ENCODE measurements at places on chromosomes 4 and X.

DNA sequence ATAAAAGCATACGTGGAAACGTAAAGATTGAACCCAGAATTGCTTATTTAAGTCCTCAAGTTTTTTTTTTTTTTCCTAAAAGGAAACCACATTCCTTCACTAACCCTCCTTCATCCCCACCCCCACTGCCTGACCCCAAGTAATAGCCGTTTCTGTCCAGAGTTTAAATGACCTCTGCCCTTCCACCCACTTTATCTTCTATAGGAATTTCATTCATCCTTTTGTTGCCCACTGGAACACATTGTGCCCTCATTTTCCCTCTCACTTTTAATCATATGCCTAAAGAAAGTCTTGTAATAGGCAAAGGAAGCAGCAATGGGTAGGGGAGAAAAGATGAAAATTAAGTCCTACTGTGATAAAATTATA, 62.7 kb downstream of the SH3RF1 start:
- no peak for DNase-seq

DNA sequence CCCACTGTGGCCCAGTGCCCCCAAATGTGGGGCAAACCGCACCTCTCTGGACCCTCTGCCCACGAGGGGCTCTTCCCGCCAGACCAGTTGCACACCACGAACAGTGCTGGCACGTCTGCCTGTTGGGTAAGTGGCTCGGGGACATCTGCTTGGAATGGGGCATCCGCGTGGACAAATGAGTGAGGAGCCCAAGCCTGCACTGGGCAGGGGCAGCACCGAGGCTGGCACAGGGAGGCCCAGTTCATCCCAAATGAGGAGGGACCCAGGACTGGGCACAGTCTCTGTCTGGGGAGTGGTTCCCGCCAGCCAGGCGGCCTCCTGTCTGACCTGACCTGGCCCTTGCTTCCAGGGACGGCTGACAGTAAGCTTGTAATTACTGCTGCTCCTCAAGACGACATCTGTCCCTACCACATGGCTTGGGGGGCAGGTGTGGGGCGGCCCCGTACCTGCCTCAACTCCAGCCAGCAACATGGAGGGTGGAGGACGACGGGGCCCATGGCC, 3.2 kb downstream of the SPON2 start:
- peak; percentile 47 for DNase-seq

GRCh38 chrX:19899217-19899788, 11.9 kb upstream of the SH3KBP1 start:
- DNase-seq, result no peak

GRCh38 chr4:36067116-36067515, 177.2 kb downstream of the ARAP2 start:
- no peak for DNase-seq

- no peak for DNase-seq
Observed at GRCh38 chr4:86688026-86688425, 93.9 kb downstream of the PTPN13 start.

- no peak for DNase-seq
Observed at GRCh38 chrX:120752431-120753082, 122.7 kb upstream of the C1GALT1C1 start.

DNA sequence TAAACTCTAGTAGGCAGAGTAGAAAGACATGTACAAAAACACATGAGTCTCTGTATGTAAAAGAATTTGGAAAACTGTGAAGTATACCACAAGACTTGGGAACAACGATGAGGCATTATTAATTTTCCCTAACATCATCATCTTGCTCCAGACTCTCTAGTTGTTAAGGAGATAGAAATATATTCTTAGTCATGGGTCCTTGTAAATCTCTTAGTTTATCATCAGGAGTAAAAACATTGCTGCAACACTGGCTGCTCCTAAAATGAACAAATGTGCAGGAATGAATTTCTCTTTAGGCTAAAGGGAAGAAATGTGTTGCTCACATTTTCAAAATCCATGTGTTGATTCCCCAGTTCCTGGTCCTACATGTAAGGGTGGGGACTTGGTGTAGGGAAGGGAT, 384.6 kb downstream of the STIM2 start:
- no peak for DNase-seq

- no peak for DNase-seq
Observed at GRCh38 chrX:68232206-68232605, 201.1 kb downstream of the OPHN1 start.
